ENCODE measurements at places on chromosomes 16 and 17.

- DNase-seq = no peak
Observed at GRCh38 chr17:71632328-71632727, 488.5 kb upstream of the SOX9 start.

DNA sequence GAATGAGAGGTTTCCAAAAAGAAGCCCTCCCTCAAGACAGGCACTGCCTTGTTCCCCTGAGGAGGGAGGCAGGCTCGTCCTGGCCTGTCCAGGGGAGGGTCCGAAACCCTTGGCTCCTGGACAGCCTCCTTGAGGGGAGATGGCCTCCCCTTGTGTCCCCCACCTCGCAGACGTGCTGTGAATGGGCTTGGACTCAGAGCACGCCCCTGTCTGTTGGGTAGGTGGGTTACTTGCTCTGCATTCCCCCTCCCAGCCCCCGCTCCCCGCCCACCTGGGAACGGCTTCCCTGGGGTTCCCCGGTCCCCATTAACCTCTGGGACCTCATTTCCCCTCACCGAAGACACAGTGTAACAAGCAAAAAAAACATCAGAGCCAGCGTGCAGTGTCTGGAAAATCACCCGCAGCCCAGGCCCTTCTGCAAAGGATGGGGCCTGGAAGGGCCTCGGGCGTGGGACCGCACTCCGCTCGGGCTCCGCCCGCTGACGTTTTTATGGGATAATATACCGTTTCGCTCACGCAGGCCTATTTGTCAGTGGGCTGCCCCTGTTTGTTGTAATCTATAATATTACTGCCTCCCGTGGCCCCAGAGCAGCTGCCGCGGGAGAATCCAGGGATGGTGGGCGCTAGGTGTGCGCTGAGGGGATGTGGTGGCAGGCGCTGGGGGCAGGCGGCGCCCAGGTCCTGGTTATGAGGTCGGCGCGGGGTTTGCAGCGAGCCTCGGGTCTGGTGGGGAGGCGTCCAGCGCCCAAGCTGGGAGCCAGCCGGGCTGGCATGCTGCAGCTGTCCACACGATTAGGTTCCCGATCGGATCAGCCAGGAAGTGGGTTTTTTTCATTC lies 11.1 kb downstream of the BAHCC1 start:
- DNase-seq = no peak

GRCh38 chr16:65106757-65107156 lies 15.1 kb downstream of the CDH11 start:
- no peak for DNase-seq

DNA sequence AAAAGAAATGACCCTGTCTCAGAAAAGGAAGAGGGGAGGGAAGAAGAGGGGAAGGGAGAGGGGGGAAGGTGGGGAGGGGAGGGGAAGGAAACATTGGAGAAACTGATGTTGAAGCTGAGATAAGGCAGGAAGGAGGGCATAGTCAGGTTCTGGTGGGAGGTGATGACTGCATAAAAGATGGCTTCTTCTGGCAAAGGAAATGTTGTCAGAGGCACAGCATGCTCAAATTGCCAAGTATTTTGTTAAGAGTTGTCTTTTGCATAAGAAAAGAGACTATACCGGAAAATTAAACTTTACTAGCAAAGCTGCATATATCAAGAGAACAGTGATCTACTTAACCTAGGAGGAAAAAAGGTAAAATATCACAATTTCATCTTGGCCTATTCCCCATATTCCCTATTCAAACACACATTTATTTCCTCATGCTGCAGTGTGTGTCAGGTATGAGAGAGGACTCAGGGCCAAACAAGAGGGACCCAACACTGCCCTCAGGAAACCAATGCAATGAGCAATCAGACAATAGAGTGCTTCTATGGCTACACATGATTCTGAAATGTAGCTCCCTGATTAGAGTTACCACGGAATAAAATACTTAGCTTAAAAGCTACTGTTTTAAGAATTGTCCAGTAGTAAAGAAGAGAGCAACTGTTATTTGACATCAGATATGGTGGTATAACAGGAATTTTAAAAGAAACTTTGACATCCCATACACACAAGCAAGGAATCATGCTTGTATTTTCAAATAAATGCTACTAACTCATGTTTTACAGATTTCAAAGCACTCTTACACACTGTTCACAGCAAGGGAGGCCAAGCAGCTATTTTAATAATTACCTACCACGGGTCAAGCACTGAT lies 80.9 kb downstream of the PARN start:
- DNase-seq = no peak

- peak; percentile 70 for DNase-seq
Observed at GRCh38 chr17:19284005-19284959, 47.1 kb downstream of the EPN2 start.

- peak; percentile 58 for DNase-seq
Observed at GRCh38 chr17:17849147-17849820, 12.5 kb upstream of the SREBF1 start.

DNA sequence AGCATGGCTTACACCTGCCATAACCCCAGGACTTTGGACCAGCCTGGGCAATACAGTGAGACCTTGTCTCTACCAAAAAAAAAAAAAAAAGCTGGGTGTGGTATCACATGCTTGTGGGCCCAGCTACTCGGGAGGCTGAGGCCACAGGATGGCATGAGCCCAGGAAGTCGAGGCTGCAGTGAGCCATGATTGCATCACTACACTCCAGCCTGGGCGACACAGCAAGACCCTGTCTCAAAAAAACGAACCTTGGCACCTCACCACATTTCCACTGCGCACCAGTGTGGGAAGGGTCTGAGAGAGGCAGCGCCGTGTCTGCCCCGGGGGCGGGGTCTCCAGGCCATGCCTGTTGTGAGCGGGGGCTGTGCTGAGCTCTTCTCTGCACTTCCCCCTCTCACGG lies 6.3 kb downstream of the ACSF3 start:
- DNase-seq = no peak

DNA sequence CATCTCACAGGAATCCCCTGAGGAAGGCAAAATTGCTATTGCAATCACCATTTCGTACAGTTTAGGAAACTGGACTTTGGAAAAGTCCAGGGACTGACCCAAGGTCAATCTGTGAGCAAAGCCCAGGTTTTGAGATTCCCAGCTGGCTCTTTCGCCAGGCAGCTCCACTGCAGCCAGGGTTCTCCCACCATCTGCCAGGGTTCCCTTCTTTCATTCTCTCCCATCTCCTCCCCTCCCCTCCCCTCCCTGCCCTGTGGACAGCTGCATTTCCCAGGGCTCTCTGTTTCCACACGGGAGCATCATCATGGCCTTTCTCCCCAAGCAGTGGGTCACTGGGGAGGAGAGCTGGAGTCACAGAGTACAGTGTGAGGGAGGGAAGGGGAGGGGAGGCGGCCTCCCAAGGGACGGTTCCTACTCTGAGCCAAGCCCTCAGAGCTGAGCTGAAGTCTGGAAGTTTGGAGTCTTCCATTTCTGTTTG lies 11.9 kb upstream of the GSDMA start:
- DNase-seq = no peak

DNA sequence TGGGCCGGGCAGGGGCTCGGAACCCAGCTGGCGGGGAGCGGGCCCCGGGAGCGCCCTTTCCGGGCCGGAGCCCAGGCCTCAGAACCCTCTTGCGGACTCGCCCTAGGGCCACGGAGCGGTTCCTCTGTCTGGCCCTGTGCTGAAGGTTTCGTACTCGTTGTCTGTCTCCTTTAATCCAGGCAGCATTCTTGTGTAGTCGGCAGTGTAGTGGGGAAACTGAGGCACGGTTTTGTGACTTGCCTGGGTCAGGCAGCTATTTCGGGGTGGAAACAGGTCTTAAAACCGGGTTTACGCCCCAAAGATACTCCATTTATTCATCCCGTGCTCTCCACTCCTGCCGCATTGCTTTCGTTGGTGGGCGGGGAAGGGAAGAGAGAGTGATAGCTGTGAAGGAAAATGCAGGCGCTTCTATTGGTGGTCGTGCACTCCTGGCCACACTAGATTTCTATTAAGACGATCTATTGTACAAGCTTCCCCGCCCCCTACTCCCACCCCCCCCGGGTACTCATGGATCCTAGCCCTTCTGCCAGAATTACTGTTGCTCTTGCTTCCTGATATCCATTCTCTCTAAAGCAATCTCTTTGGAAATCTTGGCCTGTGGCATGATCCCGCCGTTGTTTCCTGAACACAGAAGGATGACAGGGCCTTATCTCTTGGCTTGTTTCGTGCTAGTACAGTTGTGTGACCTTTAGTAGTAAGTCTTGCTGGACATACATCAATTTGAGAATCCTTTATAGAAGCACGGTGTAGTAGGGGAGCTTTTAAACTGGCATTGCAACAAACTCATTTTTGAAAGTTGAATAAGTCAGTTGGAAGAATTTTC lies 751 bp downstream of the DCAF7 start:
- peak; percentile 80 for DNase-seq

DNA sequence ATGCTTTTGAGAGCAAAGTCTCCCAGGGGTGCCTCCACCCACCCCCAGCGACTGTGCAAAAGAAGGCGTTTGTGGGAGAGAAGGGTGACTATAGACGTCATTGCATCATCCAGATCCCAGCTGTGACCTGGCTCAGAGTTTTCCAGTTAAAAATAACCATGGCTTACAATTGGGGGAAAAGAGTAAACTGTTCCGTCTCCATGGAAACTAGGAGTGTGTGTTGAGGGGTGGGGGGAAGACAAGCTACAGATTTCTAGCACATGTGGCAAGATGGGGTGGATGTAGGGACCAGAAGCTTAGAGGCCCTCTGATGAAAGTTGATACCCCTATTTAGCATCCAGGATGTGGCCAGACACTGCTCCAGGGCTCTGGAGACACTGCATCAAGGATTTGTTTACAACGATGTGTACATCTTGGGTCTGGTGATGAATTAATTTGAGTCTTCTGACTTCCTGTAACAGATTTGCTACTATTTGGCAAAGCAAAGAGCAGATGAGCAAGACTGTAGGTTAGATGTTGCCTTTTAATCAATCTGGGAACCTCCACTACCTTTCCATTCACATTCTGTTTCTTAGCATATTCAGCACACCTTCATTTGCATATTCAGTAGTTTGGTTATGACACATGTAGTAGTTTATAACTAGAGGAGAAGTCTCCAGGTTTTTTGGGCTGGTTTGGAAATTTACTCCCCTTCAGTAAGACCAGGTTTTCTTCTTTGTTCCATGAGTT lies 6.2 kb upstream of the DUSP14 start:
- no peak for DNase-seq

DNA sequence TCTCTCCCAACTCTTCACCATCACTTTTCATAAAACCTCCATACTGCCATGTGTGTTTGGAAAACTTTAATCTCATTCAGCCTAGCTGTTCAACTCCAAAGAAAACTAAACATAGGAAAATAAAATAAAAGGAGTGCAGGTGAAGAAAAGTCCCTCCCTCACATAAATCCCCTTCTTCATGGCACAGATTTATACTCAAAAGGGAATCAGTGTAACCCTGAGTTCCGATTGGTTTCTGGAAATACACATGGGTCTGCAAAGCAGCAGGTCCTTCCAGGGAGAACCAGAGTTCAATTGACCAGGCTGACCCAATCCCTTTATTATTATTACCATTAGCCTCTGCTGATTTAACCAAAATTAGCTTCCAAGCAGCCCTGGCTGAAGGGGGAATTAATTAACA lies 8.9 kb upstream of the HOXB2 start:
- DNase-seq = no peak

- no peak for DNase-seq
Observed at GRCh38 chr17:36877771-36878170, 59.5 kb upstream of the LHX1 start.

- no peak for DNase-seq
Observed at GRCh38 chr16:13883881-13884280, 36.1 kb upstream of the ERCC4 start.

DNA sequence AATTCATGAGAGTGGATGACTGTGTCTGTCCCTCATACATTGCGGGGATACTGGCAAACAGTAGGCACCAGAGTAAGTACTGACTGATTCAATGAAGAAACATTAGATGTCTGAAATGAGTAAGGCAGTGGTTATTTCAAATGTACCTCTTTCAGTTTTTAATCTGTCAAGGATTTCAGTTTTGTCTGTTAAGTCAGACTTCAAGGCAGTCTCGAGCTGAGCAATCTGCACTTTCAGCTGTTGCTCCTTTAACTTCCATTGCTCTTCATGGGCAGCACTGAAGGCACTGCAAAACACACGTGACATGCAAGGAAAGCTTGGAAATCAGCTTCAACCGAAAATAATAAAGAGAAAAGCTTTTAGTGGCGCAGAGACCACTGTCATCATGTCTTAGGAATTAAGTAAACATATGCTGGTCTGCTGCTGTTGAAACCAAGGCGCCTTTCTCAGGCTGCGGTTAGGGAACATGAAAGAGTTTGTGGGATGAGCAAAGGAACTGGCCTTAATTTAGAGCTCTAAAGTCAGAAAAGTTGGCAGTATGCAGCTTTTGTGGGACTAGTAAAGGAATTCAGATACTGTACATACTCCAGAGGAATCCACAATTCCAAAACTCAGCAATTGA lies 38.8 kb downstream of the RPGRIP1L start:
- DNase-seq = peak; percentile 54

DNA sequence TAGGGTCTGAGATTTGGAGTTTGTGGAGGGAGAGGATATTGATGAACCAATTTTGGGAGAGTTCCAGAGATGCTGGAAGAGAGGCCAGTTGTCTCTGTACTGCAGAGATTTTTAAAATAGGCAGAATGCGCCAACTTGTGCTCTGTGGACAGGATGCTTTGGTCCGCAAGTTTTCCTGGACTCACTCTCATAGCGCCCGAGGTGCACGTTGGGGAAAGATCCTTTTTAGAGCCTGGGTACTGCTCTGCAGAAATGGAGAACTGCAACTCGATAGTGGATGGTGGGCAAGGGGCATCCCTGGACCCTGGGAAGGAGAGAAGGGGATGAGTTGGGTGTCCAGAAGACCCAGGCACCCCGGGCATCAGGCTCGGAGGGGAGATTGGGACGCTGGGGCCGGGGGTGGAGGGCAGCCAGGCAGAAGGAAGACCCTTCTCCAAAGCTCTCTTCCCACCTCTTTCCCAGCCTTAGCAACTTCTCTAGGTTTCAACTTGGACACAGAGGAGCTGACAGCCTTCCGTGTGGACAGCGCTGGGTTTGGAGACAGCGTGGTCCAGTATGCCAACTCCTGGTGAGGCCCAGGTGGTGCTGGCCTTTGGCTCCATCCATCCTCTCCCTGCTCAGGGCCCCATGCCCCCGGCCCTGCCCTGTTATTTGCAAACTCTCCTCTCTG lies 590 bp downstream of the ITGAX start:
- no peak for DNase-seq

DNA sequence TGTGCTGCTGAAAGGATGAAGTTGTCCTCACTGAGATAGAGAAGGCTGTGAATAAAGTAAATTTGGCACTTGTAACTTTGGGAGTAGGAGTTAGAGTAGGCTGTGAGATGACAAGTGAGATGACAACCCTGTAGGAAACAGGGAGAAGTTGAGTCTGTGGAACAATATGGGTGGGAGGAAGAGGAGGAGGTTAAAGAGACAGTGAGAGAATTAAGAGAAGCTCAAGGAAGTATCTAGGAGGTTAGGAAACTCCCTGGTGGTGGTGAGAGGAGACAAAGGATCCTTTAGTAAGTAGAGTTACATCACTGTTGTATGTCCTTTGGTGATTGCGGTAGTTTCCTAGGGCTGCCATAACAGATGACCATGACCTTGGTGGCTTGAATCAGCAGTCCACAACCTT lies 10.7 kb upstream of the HSD17B2 start:
- DNase-seq = no peak

DNA sequence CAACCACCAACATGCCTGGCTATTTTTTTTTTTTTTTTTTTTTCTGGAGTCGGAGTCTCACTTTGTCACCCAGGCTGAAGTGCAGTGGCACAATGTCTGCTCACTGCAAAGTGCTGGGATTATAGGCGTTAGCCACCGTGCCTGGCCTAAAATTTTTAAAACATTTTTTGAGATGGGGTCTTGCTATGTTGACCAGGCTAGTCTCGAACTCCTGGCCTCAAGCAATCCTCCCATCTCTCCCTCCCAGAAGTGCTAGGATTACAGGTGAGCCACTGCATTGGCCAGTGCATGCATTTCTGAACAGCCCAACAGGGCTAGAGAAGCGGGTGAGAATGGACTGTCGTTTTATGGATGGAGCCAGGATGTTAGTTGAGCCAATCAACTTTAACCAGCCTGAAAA lies 72.4 kb downstream of the ERCC4 start:
- DNase-seq = no peak

Measured in Karpas-422 (cell line).